Lung microvascular endothelial cell (primary cell): ENCODE measurements at places on chromosomes 7 and 10. TPM values are rescaled to one million over a fixed set of nuclear protein-coding genes. Genes with fewer than 3 reads are reported as not detected.

- peak; percentile 43 for DNase-seq
Observed at GRCh38 chr7:87330316-87330715, 15.1 kb upstream of the CROT start.

- no peak for DNase-seq
Observed at GRCh38 chr7:17952387-17952786, 12.1 kb upstream of the SNX13 start.

DNA sequence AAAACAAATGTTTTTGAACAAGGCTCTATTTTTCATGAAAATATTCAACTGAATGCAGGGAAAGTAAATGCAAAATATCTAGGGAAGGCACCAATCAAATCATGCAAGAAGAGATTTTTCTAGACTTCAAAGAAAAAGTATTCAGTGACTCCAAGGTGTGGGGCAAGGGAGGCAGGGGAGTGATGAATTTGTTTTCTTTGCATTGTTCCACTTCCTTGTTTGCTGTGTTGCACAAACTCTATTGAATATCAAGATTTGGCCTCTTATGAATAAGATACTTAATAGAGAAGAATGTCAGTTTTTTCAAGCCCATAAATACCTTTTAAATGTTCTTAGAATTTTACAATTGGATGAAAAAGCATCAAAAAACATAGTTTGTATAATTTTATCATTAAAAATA lies 26.4 kb downstream of the STEAP1 start:
- no peak for DNase-seq

- DNase-seq = no peak
Observed at GRCh38 chr7:8443576-8444467, 10.4 kb downstream of the NXPH1 start.

DNA sequence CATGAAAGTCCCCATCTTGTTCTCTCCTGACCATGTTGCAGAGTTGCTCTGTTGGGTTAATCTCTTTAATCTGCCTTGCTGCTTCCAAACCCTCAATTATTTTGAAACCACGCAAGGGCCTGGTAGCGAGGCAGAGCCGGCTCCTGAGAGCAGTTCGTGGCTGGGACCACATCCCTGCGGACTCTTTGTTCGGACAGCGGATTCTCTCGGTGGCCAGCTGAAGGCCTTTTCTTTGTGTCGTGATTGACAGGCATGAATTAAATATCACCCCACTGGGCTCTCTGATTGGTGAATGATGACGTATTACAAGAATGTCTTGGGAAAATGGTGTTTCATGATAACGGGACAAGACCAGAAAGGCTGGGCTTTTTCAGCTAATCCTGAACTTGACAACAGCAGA lies 66.9 kb upstream of the ARHGAP21 start:
- no peak for DNase-seq

DNA sequence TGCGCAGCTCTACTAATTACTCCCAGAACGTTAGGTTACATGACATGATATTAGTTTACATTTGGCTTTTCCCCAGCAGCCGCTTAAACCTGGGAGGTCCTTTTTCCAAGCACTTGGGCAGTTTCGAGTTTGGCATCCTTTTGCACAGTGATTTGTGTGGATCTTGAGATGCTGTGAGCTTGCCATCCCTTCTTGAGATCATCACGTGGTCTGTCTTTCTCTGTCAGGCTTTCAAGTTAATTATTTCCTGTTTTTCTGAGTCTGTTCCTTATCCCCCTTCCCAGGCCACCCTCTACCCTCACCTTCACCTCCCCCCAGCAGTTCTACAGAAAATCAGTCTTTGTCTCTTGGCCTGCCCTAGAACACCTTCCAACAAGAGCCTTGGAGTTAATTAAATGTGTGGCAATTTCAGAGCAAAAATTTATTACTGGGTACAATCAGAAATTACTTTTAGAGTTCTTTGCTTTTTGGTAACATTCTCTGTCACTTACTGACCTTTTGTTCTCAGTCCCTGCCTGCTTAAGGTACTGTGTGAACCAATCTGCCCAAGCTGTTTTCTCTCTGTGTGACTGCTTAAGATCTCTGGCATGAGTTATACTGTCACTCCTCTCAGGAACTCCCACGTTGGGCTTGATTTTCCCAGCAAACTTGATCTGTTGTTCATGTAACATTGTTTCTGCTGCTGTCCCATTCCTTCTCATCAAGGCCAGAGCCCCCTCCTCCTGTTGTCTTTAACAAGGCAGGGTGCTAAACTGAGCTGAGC lies 3.1 kb upstream of the SLF2 start:
- no peak for DNase-seq

GRCh38 chr10:69327463-69328379 lies 49.4 kb downstream of the HK1 start:
- peak; percentile 68 for DNase-seq

- DNase-seq = peak; percentile 27
Observed at GRCh38 chr7:71752171-71752935, 620.4 kb downstream of the GALNT17 start.

- DNase-seq = no peak
Observed at GRCh38 chr7:130419658-130420057, 21.2 kb downstream of the CEP41 start.

- DNase-seq = no peak
Observed at GRCh38 chr7:55770778-55771177, 91.8 kb downstream of the SEPTIN14 start.

- peak; percentile 76 for DNase-seq
Observed at GRCh38 chr10:22988581-22989360, 60.9 kb downstream of the ARMC3 start.

DNA sequence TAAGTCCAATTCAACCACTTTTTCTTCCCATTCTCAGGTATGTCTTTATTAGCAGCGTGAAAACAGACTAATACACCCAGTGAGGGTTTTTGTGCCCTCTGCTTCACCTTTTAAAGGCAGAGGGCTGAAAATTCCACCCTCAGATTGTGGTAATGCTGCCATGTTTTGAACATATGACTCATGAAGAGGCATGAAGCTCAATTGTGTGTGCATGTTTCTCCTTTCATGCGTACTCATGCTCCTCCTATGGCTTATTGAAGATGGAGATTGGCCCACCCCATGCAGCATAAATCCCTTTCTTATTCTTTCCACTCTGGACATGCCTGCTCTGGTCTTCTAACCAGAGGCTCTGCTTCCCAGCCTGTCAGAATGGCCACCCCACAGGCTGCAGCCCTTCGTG lies 168.0 kb upstream of the PRKCQ start:
- no peak for DNase-seq

- no peak for DNase-seq
Observed at GRCh38 chr7:94431619-94432280, 37.1 kb downstream of the COL1A2 start.

GRCh38 chr7:19089378-19089777 lies 28.1 kb downstream of the TWIST1 start:
- no peak for DNase-seq

DNA sequence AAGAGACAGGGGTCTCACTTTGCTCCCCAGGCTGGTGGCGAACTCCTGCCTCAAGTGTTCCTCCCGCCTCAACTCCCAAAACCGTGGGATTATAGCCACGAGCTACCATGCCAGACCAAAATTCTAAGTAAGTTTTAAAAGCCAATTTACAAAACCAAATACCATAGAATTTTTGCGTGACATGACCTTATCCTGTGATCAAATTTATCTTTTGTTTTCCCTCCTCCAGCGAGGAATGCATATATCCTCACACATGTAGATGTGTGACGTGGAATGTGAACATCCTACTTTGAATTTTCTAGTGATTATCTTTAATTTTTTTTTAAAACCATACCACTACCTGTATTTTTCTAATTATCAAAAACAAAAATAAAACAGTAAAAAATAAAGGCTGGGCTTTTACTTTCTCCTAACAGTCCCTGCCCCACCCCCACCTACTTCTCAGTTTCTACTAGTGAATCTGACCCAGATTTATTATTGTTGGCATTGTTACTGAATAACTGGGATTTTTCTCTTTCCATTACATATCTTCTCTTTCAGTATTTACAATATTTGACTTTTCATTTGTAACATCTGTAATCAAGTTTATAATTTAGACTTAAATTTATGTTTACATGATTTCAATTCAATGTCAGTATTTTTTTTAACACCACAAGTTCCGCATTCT lies 26.0 kb downstream of the CYTH3 start:
- peak; percentile 72 for DNase-seq

PAPOLB gene
- total RNA-seq = under 0.01 TPM in 2 replicates

C10orf62 gene
- total RNA-seq = not detected in 2 replicates

FKBP6 gene
- total RNA-seq = not detected in 2 replicates

FBXL13 gene
- total RNA-seq = 0.20 and 0.44 TPM in 2 replicates

HTRA1 gene
- total RNA-seq = 42.7 and 125 TPM in 2 replicates
